Activated CD8-positive, alpha-beta memory T cell treated with anti-CD3 and anti-CD28 coated beads, Interleukin-2, amount 10 ng/mL, durations not matched to agents 7 days and 5 days (primary cell): ENCODE measurements at places on chromosomes 12 and 14.

DNA sequence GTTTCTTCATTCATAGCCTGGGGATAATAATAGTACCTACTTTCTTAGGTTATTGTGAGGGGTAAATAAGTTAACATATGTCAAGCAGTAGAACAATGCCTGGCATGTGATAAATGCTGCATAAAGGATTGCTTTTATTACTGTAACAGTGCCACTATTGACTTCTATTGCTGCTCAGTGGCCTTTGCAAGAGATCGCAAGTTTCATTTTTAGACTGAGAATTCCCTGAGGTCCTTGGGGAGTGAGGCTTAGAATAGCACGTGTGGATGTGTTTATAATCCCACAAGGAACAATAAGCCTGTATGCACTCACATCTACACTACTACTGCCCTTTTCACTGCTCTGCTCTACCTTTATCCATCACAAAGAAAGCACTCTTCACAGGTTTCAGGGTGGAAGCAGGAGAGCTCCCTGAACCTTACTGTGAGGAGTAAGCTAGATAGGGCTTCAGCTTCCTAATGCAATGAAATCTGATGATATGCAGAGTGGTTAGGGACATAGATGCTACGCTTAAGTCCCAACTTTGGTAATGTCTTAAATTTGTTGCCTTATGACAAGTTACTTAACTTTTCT is 302.6 kb downstream of the SNAPC1 start:
- no peak for DNase-seq

DNA sequence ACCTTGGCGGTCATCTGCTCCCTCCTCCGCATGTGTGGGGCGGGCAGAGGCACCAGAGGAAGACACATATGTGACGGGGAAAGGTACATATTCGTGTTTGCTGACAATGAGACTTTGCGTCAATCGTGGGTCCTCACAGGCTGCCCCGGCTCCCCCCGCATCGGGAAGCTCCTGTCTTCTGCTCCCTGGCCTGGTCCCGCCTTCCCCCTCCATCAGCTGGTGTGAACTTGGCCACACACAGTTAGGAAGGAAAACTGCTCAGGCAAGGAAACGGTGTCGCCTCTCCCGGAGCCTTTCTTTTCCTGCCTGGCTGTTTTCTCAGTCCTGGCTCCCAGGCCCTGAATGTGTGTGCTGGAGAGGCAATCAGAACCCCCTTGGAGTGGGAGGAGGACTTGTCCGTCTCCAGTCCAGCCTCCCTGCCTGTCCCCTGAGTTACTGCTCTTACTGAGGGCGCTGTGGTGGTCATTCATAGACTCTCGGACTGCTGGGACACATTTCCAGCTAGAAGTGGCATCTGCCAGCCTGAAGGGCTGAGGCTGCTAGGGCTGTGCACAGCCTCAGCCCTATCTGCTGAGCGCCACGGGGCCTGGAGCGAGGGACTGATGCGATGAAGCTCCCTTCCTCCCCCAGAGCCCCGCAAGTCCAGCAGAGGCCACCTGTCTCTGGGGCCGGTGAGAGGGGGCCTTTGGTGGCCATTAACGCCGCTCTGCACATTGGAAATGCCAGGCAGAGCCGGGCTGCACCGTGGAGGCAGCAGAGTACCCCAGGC is 44.2 kb upstream of the TSPAN9 start:
- no peak for DNase-seq

DNA sequence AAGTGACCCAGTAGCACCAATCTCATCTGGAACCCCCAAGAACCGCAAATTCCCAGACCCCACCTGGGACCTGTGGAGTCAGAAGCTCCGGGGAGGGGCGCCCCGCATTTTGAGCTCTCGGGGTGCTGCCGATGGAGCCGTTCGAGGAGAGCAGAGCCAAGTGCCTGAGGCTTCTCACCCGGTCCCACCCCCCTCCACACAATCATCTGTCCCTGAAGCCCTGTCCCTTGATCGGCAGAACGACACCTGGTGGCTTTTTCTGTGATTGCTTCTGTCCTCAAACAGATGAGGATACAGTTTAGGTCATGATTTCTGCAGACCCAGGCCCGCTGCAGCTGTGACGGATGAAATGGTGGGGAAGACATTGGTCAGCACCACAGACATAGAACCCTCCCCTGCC is 74.7 kb downstream of the NOC4L start:
- peak; percentile 46 for DNase-seq

DNA sequence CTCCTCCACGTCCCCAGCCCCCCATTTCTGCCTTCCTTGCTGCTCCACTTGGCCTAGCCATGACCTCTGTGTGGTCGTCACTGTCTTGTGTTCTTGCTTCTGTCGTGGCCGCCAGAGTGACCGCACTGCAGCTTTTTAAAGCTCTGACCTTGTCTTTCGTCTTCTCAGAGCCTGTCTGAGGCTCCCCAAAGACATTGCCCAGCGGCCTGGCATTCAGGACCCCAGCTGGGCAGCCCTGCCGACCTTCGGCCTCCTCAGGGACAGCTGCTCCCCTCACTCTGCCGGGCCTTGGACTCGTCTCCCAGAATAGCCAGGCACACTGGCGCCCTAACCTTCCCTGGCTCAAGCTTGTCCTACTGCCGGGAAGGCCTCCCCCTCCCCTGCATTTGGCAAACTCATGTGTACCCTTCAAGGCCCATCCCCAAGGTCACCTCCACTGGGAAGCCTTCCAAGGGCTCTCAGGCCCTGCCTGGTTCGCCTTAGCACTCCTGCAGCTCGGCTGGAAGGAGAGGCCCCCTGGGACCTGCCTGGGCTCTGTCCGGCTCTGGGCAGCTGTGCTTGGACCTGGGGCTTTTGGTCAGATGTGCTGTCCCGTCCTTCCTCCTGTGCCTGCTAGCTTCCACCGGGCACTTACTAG is 15.7 kb upstream of the DLK1 start:
- DNase-seq: no peak

- DNase-seq: no peak
Measured at GRCh38 chr12:95304673-95305198, 87.1 kb downstream of the VEZT start.

DNA sequence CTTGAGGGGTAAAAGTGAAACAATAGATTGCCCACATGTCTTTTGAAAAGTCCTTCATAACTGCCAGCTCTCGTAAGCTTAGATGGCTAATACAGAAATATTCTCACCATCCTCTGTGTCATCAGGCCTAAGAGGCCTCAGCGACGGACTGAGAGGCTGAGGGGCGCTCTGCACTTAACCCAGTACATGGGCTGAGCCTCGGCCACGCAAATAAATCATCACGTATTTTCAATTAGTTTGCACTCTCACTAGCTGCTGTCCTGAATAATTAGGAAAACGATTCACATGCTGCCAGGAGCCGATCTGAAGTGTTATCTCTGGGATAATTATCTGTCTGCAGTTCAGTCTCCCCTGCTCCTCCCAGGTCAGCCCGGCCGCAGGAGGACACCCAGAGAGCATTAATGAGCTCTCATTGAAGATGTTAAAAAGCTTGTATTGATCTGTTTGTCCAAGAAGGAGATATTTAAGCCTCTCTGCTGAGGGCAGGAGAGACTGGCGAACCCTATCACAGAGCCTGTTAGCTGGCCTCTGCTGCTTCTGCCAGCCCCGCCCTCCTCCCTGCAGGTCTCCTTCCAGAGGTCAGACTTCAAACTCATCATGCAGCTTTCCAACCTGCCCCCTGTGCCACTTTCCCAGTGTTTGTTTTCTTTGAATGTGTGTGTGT is 1051.3 kb downstream of the VRK1 start:
- no peak for DNase-seq

DNA sequence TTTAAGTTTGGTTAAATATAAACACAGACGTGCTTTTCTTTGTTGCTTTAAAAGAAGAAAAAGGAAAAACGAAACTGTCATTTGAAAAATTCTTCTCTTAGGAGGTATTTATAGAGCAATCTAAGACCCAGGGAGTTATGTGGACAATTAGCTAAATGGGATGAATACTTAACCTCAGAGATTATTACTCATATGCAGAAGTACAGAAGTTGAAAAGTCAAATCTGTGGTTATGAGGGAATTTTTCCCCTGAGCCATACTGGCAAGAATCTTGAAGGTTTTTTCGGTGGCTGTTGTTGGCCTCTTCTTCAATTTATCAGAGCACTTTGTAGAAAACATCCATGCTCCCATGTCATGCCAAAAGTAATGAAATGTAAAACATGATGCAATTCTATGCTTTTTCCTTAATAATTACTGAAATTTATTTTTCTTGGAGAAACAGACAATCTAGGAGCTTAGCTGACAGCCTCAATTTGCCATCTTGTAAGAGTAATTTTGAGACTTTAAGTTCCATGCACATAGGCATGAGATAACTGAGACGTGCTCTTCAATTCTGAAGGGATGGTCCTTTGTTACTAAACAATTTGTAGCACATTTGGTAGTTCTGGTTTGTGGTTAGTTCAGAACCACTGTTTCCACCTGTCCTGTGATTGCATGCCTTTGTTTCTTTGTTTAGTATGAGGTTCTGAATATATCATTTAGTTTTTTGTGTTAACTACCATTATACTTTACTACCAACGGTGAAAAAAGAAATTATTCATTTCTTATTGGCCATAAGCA is 126.6 kb downstream of the BCAT1 start:
- no peak for DNase-seq

DNA sequence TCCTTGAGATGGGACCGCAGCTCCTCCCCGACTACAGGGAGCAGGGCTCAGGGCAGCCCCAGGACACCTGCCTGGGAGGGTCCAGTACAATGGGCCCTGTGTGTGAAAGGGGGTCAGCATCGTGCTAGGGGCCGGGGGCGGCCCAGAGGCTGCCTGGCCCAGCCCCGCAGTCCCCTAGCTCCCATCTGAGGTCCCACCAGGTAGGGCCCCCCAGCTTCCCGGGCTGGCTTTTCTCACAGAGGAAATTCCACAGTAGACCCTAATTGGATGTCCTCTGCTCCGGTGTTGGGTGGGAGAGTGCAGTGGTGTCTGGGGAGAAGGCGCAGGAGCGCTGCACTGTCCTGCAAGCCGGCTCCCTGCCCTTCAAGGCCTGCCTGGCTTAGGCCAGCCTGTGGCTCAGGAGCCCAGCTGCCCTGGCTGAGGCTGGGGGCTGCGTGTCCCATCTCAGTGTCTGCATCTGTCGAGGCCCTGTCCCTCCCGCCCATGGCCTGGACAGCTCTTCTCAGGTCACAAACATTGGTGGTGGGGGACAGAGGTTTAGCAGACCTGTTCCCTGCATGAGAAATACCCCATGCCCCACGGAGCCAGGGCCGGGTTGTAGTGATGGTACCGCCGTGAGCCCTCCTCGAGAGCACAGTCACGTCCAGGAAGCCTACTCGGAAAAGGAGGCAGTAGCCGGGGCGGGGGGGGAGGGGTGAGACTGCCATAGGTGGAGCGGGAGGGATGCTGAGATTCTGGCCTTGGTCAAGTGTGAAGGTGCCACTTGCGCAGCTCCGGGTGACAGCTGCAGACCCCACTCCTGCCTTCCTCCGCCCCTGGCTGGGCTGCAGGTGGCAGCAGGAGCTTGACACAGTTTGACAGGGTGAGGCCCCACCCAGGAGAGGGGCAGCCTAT is 11.6 kb downstream of the HIP1R start:
- DNase-seq: no peak

DNA sequence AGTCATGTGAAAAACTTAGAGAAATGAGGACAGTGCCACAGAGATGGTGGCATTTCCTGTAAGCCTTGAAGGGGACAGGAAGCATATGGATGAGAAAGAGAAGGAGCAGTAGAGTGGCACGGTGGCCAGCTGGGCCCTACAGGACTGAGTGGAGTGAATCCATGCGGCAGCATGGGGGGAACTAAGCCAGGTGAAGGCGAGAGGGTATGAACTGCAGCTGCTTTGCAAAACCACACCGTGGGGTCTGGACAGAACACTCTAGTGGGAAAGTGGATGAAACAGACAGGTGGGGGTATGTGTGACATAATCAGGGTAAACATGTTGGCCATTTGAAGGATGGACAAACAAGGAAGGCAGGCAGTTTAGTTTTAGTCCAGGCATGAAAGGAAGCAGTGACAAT is 10.4 kb upstream of the SYCP3 start:
- DNase-seq: no peak

GRCh38 chr12:106358396-106359241 is 1.1 kb downstream of the POLR3B start:
- DNase-seq: no peak

GRCh38 chr12:65277994-65278575 is 398 bp upstream of the MSRB3 start:
- no peak for DNase-seq

DNA sequence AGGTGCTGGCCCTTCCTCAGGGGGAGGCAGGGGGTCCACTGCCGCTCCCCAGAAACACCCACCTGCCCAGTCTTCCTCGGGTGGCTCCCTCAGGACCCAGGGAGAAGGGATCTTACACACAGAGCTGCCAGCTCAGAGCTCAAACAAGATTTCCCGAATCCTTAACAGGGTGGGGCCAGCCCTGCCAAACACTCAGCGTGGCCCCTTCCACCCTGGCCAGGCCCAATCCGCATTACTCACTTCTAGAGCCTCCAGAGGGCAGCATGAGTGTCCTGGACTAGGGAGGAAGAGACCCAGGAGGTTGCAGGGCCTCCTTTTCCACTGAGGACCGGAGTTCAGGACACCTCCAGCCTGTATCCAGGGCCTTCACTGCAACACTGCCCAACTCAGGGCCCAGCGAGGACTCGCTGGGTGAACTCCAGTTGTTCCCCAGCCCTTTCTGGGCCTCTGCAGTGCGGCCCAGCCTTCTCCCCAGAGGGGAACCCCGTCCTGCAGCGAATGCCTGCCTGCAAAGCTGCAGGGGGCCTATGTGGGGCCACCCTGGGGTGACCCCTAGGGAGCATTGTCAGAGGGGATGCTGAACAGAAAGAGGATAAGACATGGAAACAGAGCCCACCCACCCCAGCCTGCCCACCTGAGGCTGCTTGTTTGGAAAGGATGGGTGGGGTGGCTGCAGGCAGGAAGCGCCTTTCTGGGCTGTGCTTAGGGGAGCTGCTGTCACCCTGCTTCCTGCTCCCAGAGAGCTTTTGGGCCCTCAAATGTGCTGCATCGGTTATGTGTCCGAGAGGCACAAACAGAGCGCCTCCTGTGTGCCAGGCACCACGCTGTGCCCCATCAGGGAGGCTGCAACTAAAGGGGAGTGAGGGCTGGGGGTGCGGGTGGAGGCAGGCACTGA is 43.8 kb downstream of the CCNK start:
- DNase-seq: no peak

- DNase-seq: no peak
Measured at GRCh38 chr14:41761204-41761603, 154.5 kb downstream of the LRFN5 start.
